ENCODE measurements at places on chromosomes 4 and X.

DNA sequence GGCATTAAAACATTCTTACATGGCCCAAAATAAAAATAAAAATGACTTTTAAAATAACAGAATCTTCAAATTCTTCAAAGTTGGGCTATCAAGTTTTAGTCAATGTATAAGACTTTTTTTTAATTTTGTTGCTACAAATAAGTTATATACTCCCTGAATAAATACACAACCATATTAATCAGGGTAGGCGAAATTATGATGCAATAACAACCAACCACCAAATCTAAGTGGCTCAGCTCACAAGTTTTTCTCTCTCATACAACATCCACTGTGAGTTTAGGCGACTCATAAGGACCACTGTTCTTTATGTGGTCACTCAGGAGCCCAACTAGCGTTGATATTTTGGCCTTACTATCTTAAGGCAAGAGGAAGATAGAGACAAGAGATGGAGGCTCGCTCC, 11.2 kb downstream of the NEUROG2 start:
- DNase-seq = no peak

- no peak for DNase-seq
Measured at GRCh38 chrX:30943984-30944383, 54.9 kb upstream of the TAB3 start.

DNA sequence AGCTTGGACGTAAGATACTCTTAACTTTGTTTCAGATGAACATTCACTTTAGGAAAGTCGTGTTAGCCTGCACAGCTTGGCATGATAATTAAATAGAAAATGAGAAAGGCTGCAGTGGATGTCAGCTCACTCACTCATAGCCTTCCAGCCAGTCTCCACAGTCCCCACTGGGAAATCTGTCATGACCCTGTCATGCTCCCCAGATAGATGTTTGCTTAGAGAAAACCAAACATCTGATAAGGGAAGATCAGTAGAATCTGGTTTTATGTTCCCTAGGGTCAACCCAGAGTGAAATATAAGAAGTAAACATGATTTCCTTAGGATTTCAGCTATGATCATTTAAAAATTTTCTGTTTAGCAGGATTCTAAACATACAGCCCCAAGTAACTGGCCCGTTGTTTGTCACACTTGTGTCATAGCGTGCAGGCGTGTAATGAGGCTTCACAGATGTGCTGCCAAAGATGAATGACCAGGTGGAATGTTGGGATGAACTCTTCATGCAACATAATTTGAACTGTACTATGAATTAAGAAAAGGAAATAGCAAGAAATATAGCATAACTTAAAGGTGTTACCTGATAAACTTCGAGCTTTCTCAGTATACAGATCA, 180.1 kb downstream of the BANK1 start:
- no peak for DNase-seq

- no peak for DNase-seq
Measured at GRCh38 chr4:72663828-72664227, 94.8 kb upstream of the ADAMTS3 start.

DNA sequence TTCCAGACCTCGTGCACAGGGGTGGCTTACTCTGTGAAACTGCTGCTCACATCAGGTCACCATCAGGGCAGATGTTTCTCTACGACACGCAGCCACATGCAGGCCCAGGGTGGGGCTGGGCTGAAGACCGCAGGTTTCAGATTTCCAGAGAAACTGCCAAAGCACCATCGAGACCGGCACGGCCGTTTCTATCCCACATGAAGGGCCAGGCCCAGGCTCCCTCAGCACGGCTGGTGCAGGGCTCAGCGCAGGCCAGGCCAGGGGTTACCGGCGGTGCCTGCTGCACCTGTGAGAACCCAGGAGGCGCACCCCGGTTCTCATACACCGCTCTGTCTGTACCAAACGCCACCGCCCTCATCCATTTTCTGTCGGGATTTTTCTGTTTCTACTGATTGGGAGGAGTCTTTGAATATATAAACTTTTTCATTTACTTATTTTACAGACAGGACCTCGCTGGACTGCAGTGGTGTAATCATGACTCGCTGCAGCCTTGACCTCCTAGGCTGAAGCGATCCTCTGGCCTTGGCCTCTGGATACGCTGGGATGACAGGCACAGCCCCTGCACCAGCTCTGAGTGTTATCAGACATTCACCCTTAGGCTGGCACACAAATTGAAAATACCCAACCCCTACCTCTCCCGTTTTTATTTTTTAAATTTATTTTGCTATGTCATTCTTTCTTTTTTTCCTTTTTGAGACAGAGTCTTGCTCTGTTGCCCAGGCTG, 17.1 kb downstream of the CTBP1 start:
- no peak for DNase-seq

DNA sequence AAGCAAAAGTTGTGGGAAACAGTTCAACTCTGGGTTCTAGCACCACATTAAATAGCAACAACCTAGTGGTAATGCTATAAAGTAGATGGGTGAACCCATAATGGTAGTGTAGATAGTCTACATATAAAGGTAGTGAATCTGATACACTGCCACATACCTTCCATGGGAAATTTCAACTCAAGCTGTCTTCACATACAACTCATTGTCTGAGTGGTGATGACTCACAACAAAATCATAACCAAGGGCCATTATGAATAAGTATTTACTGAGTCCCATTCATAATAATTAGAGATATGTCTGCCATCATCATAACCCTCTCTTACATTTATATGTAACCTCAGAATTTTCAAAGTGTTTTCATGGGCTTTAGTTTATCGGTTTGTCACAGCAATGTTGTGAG, 34.8 kb downstream of the EGF start:
- DNase-seq = no peak

DNA sequence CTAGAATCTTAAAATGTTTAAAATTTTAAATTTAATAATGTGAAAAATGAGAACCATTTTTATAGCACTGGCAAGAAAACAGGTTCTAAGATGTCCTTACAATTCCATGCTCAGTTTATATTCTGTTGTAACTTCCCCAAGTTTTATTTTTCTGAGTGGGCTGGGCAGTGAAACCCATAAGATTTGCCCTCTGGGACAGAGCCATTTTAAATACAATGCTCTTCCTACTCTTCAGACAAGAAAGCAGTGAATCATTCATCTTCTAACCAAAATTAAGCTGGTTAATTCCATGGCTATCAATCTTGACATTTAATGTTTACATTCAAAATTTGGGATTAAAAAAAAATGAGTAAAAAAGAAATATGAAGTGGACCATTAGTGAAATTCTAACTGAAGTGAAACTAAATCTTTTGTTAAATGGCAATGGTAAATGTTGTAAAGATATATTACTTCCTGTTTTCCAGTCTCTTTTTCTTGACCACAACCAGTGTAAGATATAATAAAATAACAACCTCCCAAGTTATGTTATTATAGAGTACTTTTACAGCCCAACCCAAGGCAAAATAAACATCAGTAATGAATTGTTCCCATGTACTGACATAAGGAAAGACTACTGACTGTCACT, 37.2 kb upstream of the PTPN13 start:
- no peak for DNase-seq

- no peak for DNase-seq
Measured at GRCh38 chr4:30714408-30715031, 5.6 kb upstream of the PCDH7 start.

DNA sequence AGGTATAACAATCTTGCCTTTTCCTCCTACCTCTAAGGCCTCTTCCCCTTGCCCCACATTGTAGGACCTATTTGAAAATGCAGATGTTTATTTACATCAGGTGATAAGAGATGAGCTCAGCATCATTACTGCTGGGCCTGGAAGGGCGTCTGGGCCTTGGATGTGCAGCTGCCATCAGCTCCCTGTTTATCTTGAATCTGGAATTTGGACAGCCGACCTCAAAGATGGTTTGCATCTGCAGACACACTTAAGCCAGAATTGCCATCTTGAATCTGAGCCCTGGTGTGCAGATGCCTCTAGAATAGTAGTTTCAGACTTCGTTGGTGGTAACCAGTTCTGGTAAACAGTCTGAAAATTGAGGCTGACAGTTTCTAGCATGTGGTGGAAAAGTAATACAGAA, 59.0 kb downstream of the FAM193A start:
- no peak for DNase-seq

GRCh38 chr4:156346959-156347385, 393.3 kb upstream of the CTSO start:
- DNase-seq = no peak

DNA sequence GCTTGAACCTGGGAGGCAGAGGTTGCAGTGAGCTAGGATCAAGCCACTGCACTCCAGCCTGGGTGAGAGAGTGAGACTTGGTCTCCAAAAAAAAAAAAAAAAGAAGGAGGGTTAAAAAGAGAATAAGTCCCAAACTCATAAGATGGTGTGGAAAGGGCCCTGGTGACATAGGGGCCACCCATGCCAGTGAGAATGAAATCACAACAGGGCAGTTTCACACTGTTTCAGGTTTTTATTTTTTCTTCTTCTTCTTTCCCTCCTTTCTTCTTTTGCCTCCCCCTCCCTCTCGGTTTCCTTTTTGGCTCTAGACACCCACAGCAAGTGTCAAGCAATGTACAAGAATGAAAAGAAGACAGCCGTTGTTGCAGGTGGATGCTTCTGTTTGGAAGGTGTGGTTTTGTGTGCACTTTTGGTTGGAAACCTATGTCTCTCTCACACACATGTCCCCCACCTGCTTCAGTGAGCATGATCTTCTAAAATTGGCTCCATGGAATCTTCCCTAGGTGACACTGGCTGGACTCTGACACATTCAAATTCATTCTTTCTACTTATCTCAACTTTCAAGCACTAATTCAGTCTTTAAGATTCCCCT, 14.4 kb upstream of the TLR8 start:
- DNase-seq = no peak

DNA sequence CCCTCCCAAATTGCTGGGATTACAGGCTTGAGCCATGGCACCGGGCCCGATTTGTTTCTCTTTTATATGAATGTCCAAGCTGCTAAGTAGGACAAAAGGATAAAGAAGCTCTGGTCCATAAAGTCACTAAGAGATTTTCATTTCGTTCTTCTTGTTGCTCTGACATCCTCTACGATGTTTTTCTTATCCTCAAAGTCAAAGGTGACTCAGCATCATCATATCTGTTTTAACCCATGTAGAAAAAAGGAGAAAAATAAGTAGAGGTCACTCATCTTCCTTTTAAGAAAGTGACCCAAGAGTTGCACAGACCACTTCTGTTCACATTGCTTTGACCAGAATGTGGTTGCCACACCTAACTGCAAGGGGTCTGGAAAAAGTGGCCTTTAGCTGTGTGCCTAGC, 29.3 kb upstream of the DYNLT3 start:
- no peak for DNase-seq

GRCh38 chr4:128782076-128782715, 27.3 kb upstream of the JADE1 start:
- DNase-seq = no peak

GRCh38 chrX:17298564-17298963, 76.4 kb upstream of the NHS start:
- no peak for DNase-seq

DNA sequence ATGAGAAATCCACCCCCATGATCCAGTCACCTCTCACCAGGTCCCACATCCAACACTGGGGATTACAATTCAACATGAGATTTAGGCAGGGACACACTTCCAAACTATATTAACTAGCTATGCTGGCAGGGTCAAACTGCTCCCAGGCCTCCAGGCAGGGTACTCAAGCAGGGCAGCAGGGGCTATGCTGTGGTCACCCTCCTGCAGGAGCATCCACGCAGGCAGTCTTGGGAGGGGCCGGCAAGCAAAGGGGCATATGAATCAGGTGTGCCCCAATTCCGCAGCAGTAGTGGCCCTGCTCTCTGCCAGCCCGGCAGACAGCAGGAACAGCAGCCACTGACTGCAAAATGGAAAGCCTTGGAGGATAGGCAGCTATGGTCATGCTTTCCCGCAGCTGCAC, 74.6 kb upstream of the PRDX4 start:
- no peak for DNase-seq

DNA sequence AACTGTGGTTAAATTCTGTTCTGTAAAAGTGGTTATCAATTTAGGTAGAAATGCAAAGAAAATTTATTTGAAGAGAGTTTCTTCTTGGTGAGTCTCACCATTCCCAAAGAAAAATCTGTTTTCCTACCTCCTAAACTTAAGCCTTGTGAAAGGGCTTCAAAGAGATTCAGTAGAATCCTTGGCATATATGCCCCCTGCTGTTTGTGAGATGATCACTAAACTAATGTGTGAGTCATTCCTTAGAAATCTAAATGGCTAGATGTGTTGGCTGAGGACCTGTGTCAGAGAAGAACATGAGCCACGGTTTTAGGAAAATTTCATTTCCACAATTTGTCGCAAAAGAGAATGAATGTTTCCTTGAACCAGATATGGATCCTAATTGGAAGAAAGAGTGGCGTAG, 260.9 kb downstream of the SLC7A11 start:
- no peak for DNase-seq

DNA sequence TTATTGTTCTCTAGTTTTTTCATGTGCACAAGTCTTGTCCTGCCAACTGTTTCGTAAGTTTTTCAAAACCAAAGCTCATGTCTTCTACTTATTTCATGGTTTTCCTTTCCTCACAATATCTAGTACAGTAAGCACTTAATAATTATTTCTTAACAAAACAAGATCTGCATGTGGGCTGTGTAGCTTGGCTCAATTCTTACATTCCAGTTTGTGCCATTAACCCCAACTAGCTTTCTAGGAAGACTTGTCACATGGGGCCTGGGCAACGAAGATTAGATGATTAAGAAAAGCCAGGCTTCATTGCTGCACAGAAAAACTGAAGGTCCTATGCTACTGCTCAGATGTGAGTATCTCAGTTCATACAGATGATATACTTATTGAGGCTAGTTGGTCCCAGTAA, 155.3 kb upstream of the TEX13A start:
- no peak for DNase-seq

DNA sequence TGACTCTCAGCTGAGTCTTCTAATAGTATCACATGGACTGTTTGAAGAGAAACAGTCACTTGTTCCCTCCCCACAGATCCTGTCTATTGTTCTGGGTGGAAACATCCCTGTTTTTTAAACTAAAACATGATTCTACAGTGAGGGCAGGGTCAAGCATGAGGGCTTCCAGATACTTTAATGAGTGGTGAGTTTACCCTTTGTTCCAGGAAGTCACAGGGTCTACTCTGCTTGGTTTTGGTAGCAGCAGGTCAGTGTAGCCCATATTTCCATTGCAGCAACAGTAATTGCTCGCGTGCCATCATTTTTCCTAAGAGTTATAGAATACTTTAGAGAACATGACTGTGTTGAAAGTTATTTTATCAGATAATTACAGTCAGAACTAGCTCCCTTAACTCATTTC, 87.4 kb downstream of the ZNF732 start:
- DNase-seq = no peak

GRCh38 chr4:108751321-108751720, 11.5 kb downstream of the ETNPPL start:
- no peak for DNase-seq

DNA sequence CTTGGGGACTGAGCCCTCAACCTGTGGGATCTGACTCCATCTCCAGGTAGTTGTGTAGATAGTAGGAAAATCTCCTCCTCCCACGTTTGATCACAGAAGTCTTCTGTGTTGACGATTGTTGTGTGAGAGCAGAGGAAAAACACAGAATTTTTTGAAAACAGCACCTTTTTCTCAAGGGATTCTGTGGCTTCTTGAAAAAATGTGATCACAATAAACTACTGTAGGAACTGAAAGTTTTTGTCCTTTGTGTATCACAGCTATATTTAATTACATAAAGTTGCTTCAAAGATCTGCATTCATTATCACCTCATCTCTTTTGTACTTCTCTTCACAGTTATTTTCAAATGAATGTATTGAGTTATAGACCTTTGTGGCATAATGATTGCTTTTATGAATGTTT, 85.1 kb downstream of the AFF1 start:
- DNase-seq = no peak

- DNase-seq = no peak
Measured at GRCh38 chr4:83258461-83258860, 26.1 kb downstream of the COQ2 start.

All from NCI-H774 (cell line).